Foreskin fibroblast (primary cell): ENCODE measurements at places on chromosomes 6 and 20.

GRCh38 chr20:51347831-51348230 lies 194.7 kb downstream of the NFATC2 start:
- no peak for DNase-seq

GRCh38 chr6:163415620-163416556 lies 1.4 kb downstream of the QKI start:
- no peak for DNase-seq

- no peak for DNase-seq
Observed at GRCh38 chr6:162684052-162684451, 43.5 kb downstream of the PRKN start.

- DNase-seq: no peak
Observed at GRCh38 chr6:129651291-129651691, 58.7 kb downstream of the ARHGAP18 start.

DNA sequence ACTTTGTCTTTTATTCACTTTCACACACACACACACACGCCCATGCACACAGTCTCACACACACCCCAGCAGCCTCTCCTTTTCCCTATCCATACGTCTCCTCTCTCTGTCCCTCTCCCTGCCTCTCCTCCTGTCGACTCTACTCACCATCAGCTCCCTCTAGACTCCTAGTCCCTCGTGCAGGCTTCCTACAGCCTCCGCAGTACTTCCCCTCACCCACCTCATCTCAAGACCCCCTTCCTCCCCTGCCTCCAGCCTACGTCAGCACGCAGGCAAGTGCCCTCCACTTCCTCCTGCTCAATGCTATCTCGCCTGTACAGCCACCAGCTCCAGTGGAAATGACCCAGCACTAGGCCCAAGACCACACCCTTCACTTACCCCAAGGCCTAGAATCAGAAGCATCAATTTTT lies 820 bp upstream of the TREML2 start:
- no peak for DNase-seq

GRCh38 chr20:15528391-15529111 lies 1044.7 kb downstream of the KIF16B start:
- no peak for DNase-seq

- DNase-seq: no peak
Observed at GRCh38 chr20:18971121-18971520, 157.5 kb downstream of the SCP2D1 start.

GRCh38 chr6:148947621-148948444 lies 201.0 kb downstream of the UST start:
- DNase-seq: peak; percentile 65

- no peak for DNase-seq
Observed at GRCh38 chr20:43916881-43917371, 2.3 kb downstream of the TOX2 start.

- DNase-seq: no peak
Observed at GRCh38 chr6:44135875-44136274, 8.5 kb downstream of the TMEM63B start.

GRCh38 chr6:54717849-54718455 lies 128.6 kb upstream of the FAM83B start:
- peak; percentile 11 for DNase-seq

GRCh38 chr6:112800916-112801315 lies 453.8 kb downstream of the RFPL4B start:
- no peak for DNase-seq

DNA sequence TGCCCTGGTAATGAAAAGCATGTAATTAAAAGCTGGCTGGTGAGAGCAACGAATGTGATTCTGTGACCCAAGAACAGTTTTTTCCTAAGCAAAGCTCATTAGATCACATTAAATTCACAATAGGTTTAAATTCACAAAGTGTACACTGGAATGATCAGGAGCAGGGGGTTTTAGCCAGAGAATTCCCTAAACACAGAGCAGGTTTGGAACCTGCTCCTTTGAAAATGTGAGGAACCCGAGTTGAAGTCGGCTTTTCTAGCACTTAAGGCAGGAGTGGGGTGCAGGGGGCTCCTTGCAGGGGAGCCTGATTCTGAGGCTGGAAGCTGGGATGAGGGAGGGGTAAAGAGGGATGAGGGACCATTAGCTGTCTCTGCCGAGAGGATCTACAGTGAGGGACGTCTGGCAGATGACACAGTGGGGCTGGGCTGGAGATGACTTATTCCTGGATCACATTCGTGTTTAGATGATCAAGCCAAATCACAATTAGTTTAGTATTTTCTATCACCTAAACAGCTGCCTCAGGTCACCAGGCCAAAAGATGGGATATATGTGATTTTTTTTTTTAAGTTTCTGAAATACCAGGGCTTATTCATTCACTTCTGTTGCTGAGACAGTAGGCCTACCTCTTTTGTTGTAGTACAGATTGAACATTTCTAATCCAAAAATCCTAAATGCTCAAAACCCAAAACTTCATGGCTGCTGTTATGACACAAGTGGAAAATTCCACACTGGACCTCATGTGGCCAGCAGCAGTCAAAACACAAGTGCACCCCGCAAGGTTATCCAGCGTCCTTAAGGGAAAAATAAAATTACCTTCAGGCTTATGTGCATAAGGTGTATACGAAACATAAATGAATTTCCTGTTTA lies 93.1 kb upstream of the HIVEP1 start:
- DNase-seq: peak; percentile 36

- DNase-seq: no peak
Observed at GRCh38 chr20:44394702-44395460, 39.4 kb downstream of the HNF4A start.

GRCh38 chr6:6780231-6780630 lies 191.7 kb downstream of the LY86 start:
- DNase-seq: no peak

DNA sequence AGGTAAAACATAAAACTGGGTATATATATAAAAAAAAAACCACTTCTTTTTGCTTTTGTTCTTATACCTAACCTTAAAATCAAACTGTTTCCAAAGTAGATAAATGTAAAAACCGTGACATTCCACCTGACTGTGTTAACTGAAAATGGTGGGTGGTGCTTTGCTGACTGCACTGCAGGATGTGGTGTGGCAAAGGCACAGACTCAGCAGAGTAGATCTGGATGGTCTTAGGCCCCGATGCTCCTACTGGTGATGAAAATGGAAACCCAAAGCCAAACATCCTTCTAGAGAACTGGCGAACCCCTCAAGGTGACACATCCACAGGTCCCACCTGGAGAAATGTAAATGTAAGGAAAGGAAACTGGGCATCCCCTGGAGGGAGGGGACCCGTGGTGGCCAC lies 8.9 kb downstream of the TGIF2 start:
- no peak for DNase-seq

GRCh38 chr6:96659084-96659845 lies 96.3 kb downstream of the FHL5 start:
- no peak for DNase-seq

DNA sequence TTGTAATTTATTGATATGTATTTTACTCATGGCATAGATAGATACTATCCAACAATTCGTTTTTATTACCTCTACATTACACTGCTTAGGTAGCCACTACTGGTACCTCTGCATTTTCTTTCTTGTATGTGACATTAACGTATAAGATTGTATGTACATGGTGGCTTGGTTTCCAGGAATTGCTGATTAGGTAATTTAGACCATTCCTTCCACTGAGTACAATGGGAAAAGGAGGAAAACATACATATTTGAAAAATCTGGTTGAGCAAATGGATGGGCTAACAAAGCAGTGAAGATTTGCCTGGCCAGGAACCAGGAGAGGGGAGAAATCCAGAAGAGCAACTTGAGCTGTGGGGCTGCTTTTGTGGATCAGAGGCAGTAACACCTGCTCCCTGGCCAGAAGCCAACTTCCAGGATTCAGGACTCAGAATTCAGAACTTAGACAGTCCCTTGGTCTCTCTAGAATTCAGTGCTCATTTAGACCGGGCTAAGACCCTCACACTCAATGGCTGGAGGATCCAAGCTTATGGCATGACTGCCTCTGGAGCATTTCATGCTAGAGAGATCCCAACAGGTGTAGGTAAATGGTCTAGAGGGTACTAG lies 17.9 kb upstream of the MICB start:
- no peak for DNase-seq
